ENCODE measurements at places on chromosomes 2 and 18. TPM values are rescaled to one million over a fixed set of nuclear protein-coding genes. Genes with fewer than 3 reads are reported as not detected.
A peak's percentile ranks its signal among the peaks of the same experiment; 100 is the strongest.

DNA sequence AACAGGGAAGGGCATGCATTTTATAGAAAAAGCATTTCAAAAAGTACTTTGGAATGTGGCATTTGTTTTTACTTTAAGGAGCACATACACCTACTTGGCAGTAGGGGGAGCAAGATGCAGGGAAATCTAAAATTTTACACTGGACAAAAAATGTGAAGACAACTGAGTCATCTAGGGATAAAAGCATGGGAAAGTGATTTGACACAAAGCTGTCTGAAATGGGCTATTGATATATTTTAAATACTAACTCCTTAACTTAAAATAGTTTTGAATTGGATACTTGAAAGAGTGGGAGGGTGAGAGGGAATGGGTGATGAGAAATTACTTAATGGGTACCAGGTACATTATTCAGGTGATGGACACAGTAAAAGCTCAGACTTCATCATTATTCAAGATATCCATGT lies 15.8 kb downstream of the TMEM200C start:
- no peak for DNase-seq

Gene TGFA
- total RNA-seq, result 72.1 TPM

- peak; percentile 74 for DNase-seq
These were observed 21.2 kb downstream of the ATIC start for GRCh38 chr2:215332872-215333595.

Gene SCYGR1
- not detected for total RNA-seq

GRCh38 chr2:85264471-85264870 lies 63.3 kb downstream of the TGOLN2 start:
- no peak for DNase-seq

DNA sequence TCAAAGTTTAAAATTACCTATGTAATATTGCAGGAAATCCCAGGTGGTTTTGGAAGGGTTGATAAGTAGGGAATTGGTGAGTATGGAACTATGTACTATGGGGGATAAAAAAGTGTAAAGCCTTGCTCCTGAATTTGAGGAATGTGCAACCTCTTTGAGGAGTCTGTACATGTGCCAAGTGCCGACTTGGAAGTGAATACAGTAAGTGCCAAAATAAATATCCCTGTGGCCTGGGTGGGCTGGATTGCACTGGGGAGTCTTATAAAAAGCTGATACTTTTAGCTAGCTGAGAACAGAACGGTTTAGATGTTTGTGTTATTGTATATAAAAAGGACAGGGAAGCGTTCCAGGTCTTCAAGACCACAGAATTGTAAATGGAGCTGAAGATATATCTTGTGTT lies 317.1 kb upstream of the LRRTM1 start:
- DNase-seq, result no peak

GRCh38 chr2:217010173-217010572 lies 150.3 kb upstream of the TNP1 start:
- no peak for DNase-seq

Gene TBR1
- total RNA-seq, result 0.08 TPM

Gene TGOLN2
- 101 TPM for total RNA-seq

DNA sequence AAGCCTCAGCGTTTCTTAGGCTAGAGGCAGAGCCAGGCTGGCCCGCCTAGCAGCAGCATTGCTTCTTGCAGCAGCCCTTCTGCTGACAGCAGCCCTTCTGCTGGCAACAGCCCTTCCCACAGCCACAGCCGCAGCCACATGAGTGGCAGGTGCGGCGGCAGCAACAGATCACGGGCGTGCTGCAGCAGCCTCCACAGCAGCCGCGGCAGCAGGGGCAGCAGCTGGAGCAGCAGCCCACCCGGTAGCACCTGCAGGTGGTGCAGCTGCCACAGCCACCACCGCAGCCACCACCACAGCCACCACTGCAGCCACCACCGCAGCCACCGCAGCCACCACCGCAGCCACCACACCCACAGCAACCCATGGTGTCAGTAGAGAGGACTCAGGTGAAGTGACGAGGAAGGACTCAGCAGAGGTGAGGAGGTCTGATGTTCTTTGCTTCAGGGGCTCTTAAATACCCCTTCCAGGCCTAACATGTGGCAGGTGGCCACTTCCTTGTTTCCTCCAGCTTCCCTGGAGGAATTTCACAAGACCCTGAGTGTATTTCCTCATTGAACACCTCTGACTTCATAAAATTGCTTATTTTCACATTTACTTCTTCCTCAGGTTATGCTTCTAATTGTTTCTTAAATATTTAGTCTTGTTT lies at the start of gene SCYGR6:
Gene SCYGR6, minus strand, starts transcription at position 364 of the 646 bp plus-strand sequence. Its CDS starts 0 bp downstream, at position 364.
- no peak for DNase-seq

DNA sequence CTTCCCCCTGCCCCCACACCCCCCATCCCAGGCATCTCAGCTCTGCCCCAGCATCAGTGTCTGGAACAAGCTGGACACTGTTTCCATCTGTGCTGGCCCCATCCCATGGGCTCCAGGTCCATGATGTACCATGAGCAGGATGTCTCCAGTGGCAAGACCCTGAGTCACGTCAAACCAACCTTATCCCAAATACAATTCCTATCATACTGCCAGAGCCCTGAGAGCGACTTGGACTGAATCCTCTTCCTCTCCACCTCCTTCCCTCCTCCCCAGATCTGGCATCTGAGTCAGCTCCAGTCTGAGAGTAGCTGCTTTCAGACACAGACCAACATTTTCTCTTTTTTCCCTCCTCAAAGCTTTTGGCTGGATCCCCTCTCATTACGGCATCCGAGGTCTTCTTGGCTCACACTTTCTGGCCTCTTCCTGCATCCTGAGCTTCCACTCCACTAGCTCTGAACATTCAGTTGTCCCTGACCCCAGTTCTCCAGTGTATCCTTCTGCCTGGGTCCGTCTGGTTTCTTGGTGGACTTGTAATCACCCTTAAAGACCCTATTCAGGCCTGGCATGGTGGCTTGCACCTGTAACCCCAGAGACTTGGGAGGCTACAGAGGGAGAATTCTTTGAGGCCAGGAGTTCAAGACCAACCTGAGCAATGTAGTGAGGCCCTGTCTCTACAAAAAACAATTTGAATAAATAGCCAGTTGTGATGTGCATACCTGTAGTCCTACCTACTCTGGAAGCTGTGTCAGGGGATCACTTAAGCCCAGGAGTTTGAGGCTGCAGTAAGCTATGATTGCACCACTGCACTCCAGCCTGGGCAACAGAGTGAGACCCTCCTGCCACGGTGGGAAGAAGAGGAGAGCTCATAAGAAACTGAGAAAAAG lies 68.3 kb downstream of the ACKR3 start:
- DNase-seq, result no peak

GRCh38 chr2:11873356-11874154 lies 127.1 kb downstream of the LPIN1 start:
- no peak for DNase-seq

GRCh38 chr2:142742371-142743214 lies 134.9 kb upstream of the KYNU start:
- no peak for DNase-seq

GRCh38 chr2:97966545-97967215 lies 29.1 kb downstream of the TMEM131 start:
- DNase-seq, result no peak

Gene CD28
- total RNA-seq, result not detected

- no peak for DNase-seq
These were observed 15.0 kb downstream of the IMPA2 start for GRCh38 chr18:11996190-11996754.

DNA sequence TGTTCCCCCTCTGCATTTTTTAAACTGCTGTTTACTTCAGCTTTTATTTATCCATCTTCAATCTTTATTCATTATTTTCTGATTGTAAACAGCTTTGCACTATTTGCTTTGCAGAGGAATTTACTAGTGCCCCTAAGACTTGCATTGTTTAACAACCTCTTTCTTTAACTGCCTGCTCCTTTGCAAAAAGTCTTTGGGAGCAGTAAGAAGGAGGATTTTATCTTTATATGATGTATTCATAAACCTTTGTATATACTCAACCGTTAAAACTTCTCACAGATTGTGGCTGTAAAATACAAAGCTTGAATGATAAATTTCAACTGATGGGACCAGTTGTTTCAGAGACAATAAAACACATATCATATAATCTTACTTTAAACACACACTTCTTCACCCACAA lies 20.1 kb upstream of the VIT start:
- DNase-seq, result no peak

- DNase-seq, result peak; percentile 64
These were observed 96.3 kb downstream of the B3GNT2 start for GRCh38 chr2:62292190-62292589.
